ENCODE measurements at places on chromosomes 7 and 10.

- no peak for DNase-seq
Observed at GRCh38 chr10:77350711-77351119, 286.9 kb downstream of the KCNMA1 start.

DNA sequence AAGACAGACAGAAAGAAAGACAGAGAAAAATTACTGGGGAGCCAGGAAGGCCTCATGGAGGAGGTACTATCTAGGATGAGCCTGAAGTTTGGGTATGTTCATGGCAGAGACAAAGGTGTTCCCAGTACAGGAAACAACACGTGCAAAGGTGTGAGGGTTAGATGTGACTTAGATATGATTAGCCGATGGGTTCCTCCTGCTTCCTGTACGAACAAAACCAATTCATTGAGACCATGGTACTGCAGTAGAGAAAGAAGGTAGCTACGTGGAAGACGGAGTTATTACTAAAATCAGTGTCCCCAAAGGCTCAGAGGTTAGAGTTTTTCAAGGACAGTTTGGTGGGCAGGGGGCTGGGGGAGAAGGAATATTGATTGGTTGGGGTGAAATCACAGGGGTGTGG, 55.2 kb upstream of the CHST3 start:
- DNase-seq: no peak

- DNase-seq: no peak
Observed at GRCh38 chr10:132496360-132497062, 41.1 kb upstream of the INPP5A start.

- DNase-seq: no peak
Observed at GRCh38 chr10:116241642-116242410, 31.2 kb downstream of the GFRA1 start.

- no peak for DNase-seq
Observed at GRCh38 chr7:122886357-122887081, at the start of gene CADPS2. Gene CADPS2 (minus strand): TSS chr7:122886460. CDS start chr7:122886337, 123 bp downstream.

DNA sequence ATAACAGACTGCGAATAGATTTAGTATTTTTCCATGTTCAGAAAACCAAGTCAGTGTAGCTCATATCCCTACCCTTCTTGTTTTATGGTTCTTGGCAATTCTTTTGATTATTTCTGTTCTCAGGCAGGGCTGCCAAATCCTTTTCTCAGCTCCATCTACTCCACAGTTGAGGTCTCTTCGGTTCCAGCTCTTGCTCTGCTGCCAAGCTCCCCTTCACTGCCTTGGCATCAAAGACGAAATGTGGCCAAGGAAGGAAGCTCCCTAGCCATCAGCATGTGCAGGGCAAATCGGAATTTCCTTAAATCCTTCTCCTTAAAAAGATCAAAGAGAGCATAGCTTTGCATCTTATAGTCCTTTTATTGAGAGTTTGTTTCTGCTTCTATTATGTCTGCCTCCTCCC, 116.4 kb upstream of the NOBOX start:
- DNase-seq: no peak

GRCh38 chr7:151432658-151433521, 7.1 kb downstream of the CRYGN start:
- peak; percentile 57 for DNase-seq
